Forelimb muscle (tissue), 1 donor: ENCODE measurements at places on chromosomes 6 and 20.

DNA sequence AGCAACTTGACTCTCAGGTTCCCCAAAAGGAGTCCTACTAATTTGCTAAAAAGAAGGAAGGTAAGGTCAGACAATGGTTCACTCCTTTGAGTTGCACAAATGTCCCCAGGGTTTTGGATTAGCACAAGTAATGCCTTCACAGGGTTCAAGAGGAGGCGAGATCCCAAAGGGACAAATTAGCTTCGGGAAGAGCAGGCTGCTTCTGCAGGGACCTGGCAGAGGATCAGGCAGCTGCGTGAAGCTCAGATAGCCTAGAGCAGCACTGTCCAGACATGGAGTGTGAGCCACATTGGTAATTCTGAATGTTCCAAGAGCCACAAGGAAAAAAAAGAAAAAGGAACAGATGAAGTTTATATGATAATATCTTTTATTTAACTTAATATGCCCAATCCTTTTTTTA lies 115.4 kb downstream of the CFAP61 start:
- DNase-seq: peak; percentile 14

DNA sequence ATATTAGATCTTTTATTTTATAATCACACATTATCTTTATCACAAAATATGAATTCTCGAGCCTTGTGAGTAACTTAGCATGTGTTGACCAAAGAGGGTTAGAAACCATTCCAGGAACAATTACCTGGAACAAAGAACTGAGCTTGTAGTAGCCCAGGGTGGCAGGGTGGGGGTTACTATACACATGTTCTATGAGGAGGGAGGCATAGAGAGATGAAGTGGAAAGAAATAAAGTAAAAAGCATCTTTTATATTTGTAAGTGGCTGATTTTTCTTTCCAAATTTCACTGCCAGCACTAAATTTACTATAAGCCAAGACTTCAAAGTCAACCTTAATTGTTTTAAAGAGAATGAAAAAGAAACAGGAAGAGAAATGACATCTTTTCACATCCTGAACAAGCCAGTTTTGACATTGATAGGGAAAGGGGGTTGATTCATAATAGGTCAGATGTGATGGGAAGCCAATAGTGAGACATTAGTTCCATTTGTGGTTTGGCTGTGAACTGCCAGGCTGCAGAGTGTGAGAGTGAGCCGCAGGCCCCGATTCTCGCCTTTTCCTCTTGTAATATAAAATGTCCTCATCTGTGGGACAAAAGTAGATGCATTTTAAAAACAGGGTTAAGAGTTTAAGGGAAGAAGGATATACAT lies 52.7 kb upstream of the MYB start:
- DNase-seq: no peak

DNA sequence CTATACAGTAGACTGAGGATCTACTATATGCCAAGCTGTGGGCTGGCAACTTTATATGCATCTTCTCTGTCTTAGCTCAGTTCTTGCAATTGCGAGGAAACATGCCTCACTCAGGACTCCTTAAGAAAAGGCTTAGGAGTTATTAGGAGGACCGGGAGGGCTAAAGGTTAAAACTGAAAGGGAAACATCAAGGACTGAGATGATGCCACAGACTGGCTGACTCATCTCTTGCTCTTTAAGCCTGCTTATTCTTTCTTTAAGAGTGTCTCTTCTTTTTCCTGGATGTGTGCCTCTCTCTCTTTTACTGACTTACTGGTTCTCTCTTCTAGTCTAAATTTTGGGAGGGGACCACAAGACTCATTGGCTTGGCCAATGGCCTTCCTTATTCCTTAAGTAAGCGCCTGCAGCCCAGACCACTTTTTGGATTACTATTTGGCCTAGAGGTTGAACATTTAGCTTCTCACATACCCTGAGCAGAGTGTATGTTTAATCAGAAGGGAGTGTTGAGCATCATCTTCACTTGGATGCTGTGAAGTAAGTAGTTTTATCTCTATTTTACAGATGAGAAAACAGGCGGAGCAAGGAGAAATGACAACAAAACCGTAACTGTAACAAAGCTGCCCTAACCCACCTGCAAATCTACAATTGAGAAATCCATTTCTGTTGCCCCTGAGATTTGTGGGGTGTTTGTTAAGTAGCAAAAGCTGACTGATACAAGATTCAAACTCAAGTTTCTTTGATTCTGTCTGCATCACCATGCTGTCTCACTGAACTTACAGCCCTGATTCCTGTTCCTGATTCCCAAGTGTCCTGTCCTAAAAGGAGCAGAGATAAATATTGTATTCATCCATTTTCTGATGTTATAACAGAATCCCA lies 7.2 kb upstream of the SDC4 start:
- no peak for DNase-seq

DNA sequence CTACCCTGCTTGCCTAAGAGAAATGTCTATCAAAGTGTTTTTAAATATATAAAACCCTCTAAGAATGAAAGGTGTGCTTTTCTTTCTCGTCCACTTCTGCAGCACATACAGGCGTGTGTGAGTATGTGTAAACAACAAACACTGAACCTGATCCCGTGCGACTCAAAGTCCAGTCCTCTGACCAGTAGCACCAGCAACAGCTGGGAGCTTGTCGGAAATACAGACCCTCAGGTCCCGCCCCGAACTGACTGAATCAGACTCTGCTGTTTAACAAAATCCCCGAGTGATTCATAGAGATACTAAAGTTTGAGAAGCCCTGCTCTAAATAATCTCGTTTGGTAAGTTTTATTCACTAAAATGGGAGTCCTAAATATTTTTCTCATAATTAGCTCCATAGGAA lies 208.0 kb upstream of the KCNQ5 start:
- no peak for DNase-seq

DNA sequence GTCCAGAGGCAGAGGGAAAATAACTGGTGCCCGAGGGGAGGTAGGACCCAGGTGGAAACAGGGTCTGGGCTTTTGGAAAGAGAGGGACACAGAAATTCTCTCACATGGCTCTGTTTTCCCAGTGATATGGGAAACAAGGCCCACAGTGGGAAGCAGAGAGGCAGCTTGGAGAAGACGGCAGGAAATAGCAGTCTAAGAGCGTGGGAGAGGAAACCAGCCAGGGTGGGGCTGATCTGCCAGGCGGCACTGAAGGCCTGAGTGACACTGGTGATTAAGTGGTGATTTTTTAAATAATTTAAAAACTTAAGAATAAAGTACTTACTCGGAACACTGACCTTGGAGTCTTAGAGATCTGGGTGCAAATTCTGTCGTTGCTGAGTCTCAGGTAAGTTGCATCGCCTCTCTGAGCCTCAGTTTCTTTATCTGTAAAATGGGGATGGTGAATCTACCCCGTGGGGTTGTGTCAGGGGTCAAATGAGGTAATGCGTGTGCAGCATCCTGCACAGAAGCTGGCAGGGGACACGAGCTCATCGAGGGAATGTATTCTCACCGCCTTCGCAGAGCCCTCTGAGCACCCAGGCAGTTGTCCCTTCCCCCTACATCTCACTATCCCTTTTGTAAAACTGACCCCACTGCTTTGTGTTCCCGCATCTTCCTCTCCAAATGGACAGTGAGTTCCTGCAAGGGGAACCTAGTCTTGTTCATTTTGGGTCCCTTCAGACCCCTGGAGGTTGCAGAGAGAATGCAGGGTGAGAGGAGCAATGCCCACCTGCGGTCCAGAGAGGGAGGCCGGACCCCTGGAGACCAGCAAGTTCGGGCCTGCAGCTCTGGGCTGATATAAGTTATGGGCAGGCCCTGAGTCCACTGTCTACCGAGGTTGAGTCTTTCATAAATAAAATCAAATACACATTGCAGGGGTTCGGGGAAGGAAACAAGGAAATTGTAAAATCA lies 228.6 kb upstream of the PMEPA1 start:
- DNase-seq: no peak

DNA sequence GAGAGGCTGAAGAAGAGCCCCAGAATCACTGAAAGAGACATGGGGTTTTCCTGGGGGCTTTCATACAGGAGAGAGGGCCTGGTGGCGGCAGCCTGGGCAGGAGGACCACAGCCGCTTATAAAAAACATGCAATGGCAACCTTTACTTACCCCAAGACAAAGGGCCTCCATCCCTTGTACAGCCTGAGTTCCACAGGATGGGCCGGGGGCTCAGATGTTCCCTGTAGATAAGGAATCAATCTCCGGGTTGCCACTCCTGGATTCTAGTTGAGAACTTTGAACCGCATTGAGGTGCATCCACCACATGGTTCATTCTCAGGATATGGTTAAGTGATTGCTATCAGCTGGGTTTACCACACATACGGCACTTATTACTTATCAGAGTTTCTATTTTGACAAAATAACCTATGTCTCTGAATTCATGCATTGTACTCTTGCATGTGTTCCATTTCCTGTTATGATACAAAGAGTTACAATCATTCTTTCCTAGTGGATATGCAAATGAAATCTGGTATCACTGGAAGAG lies 677.6 kb downstream of the KIF16B start:
- no peak for DNase-seq

GRCh38 chr20:40966516-40967185 lies 62.0 kb upstream of the TOP1 start:
- DNase-seq: no peak

- DNase-seq: no peak
These were observed 87.1 kb upstream of the NT5E start for GRCh38 chr6:85362652-85363310.

- DNase-seq: no peak
These were observed 80.9 kb downstream of the WASF1 start for GRCh38 chr6:110098511-110099116.
